ENCODE measurements at places on chromosomes 7 and 10. TPM values are rescaled to one million over a fixed set of nuclear protein-coding genes. Genes with fewer than 3 reads are reported as not detected.

Gene MRC1
- 38.3 TPM for total RNA-seq

Gene CTAGE8
- total RNA-seq = 0.28 TPM

Gene URGCP
- total RNA-seq = 38.7 TPM

Gene H2BK1
- not detected for total RNA-seq

DNA sequence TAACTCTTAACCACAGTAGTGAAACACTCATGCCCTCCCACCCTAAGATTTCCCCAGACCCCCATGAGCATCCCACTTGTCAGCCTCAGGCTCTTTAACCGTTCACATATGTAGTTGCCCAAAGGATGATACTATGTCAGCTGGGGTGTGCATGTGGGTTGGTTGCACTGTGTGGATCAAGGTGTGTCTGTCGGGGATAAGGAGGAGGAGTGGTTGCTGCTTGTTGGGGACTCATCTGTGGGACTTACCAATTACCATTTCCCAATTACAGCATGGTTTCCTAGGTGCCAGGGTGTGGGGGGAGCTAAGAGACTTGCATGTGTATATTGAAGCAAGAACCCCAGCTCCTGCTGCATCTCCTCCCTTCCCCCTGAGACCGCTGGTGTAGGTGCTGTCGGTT, 48.8 kb downstream of the CELF2 start:
- no peak for DNase-seq

GRCh38 chr7:140673063-140673773, 473 bp downstream of the ADCK2 start:
- peak; percentile 59 for DNase-seq

GRCh38 chr10:18313140-18313530, 172.9 kb downstream of the CACNB2 start:
- DNase-seq = no peak

GRCh38 chr7:64562256-64562625, 630 bp downstream of the ZNF680 start:
- no peak for DNase-seq

- no peak for DNase-seq
These were observed 182.5 kb downstream of the LRMDA start for GRCh38 chr10:75613685-75614504.

All from right cardiac atrium (tissue), 5 donors.